GM19239 (cell line): ENCODE measurements at places on chromosomes 1 and 21.

GRCh38 chr1:1109743-1110142 lies 6.1 kb downstream of the C1orf159 start:
- no peak for DNase-seq

GRCh38 chr1:181392133-181392532 lies 91.2 kb upstream of the CACNA1E start:
- DNase-seq: no peak

DNA sequence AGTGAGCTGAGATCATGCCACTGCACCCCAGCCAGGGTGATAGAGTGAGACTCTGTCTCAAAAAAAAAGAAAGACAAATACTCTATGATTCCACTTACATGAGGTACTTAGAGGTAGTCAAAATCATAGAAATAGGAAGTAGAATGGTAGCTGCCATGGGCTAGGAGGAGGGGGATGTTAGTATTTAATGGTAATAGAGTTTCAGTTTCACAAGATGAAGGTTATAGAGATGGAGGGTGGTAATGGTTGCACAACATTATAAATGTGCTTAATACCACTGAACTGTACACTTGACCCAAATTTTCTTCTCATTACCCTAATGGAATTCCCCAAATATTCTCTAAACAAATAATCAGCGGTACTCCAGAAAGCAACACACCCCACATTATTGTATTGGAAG lies 12.8 kb downstream of the EIF2B3 start:
- DNase-seq: no peak

DNA sequence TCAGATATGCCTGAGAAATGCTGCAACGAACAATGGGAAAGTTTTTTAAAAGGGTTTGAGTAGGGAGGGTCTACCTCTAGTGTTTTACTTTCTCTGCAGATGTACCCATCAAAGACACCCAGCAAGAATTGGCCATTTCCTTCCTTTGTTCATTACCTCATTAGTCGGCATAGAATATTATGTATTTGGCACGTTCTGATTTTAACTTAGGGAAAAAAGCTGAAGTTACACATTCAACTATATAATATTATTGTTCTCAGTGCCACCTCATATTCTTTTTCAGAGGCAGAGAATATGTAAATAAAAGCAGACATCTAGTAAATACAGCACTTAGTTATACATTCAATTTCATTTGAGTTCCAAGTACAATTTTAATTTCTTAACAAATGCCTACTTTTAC lies 83.7 kb upstream of the PPP2R5A start:
- no peak for DNase-seq

GRCh38 chr1:165486663-165487062 lies 41.7 kb upstream of the RXRG start:
- DNase-seq: no peak

DNA sequence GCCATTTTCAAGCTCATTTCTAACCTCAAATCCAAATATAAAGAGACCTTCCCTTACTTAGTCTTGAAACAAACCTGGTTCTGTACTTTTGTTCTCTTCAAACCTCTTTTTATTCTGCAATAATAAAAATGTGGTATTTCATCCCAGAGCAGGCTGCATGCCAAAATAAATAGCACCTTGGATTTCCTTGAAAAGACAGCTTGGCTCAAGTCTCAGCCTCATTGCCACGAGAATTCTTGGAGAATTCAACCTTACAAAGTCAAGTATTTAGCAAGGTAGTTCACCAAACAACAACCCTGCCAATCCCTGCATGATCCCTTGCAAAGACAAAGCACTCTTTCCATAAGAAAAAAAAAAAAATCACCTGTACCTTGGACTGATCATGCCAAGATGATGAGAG lies 33.8 kb downstream of the KANK4 start:
- no peak for DNase-seq

DNA sequence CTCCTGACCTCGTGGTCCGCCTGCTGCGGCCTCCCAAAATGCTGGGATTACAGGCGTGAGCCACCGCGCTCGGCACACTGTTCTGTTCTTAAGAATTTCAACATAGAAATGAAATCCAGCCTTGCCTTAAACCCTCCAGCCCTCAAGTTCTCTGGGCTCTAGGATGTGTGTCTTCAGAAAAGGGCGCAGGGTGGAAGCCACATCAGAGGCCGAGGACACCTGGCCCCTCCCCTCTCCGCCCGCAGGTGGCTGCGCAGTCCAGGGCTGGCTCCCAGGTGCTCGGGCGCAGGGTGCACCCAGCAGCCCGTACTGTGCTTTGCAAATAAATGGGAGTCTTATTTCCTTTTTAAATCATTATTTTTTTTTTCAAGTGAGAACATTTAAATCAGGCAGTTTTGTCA lies 2.0 kb upstream of the C1orf174 start:
- no peak for DNase-seq

GRCh38 chr21:23401278-23401677 lies 2206.0 kb downstream of the MRPL39 start:
- no peak for DNase-seq

DNA sequence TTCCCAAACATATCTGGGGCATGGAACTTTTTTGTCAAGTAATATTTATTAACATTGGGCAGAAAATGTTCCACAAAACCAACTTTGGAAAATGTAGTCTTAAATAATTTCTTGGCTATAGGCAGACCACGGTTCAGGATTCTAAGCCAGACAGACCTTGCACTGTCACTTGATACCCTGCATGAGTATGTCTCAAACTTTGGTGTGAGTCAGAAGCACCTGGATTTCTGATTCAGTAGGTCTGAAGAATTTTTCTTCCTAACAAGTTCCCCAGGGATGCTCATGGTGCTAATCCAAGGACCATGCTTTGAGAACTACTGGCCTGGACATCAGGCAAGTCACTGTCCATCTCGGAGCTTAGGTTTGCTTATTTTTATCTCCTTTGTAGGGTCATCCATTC lies 562.0 kb downstream of the PLPP3 start:
- DNase-seq: no peak

DNA sequence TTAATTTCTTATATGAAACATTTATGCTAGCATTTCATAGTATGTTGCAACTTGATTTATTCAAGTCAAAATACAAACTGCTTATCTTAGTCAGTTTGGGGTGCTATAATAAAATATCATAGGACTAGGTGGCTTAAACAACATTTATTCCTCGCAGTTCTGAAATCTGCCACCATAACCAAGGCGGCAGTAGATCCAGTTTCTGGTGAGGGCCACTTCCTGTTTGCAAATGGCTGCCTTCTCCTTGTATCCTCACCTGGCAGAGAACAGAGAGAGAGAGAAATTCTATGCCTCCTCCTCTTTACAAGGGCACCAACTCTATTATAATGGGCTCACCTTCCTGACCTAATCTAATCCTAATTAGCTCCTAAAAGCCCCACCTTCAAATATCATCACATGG lies 76.1 kb upstream of the RGS2 start:
- DNase-seq: no peak

GRCh38 chr1:18480315-18481189 lies at the start of gene KLHDC7A:
Gene KLHDC7A (plus strand): TSS chr1:18480930. CDS start chr1:18480982, 52 bp downstream.
- DNase-seq: no peak

GRCh38 chr21:29163341-29164115 lies 33.1 kb downstream of the MAP3K7CL start:
- no peak for DNase-seq

GRCh38 chr1:192784397-192784796 lies 24.4 kb upstream of the RGS2 start:
- DNase-seq: no peak

- DNase-seq: no peak
These were observed 57.5 kb downstream of the ATP2B4 start for GRCh38 chr1:203684094-203684493.

DNA sequence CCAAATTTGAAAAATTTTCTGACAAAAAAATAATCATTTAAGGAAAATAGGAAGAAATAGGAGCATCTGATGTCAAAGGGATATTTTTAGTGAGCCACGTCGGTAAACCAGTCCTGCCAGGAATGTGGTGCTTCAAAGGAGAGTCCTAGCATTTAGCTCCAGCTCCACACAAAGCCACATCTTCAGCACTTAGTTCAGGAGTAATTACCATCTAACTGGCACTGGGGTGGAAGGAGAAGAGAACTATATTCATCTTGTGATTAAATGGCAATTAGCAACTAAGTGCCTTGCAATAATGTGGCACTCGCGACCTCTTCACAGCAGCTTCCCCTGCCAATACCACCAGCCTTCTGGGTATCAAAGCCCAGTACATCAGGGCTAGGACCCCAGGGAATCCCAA lies 409.1 kb downstream of the SETD4 start:
- DNase-seq: no peak

DNA sequence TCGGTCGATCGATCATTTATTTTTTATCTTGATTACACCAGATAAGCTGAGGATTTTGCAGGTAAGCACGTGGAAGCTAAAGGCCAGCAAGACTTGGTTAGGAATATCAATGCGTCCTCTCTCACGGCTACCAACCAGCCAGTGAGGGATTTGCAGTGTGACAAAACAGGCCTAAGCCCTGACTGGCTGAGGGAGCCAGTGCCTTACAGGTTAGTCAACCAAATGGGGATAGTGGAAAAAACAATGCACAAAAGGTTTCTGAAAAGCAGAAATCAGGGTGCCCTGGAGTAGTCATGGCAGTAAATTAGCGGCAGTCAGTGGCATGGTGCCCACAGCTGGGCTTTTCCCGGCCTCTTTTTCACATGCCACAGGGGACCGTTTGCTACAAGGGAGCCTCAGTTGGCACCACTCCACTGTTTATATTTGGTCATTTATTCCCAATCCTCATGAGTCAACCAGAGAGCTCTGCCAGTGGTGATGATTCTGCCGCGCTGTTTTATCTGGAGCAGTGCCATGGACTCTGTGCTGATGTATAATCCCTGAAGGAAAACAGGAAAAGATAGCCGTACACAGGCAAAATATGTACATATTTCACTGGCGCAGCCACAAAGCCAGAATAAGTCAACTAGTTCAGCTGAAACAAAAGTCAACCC lies 167.6 kb downstream of the RHOU start:
- DNase-seq: no peak

GRCh38 chr1:63705078-63705477 lies 68.7 kb upstream of the ROR1 start:
- peak; percentile 20 for DNase-seq

DNA sequence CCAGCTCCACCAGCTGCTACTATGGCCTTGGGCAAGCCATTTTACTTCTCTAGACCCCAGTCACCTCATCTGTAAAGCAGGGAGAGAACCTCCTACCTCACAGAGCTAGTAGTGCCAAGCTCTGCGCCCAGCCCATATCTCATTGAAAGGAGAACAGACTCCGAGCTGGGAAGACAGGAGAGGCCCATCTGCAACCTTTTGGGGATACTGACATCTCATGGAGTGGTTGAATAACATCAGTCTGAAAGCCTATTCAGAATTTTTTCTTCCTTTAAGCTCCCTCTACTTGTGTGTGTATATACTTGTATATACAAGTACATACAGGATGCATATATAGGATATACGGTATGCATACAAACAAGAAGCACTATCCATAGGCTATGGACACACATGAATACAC lies 279.5 kb upstream of the POU3F1 start:
- no peak for DNase-seq

DNA sequence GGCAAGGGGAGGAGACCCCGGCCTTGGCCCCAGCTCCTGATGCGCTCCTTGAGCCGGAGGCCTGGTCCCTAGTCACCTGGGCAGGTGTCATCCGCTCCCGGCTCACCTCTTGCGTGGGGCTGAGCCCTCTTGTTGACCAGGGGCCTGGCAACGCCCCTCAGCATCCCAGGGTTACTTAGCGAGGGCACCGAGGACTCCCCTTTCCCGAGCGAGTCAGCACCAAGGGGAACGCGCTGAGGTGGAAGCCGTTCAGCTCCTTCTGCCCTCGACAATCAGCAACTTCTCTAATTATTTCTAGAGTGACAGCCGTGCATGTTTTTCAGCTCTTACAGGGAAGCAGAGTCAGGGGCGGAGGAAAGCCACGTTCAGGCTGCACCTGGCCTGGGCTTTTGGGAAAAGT lies 522 bp downstream of the SLC45A1 start:
- DNase-seq: no peak

- no peak for DNase-seq
These were observed 30.7 kb downstream of the ADAM30 start for GRCh38 chr1:119865627-119866026.

GRCh38 chr1:64320922-64321614 lies 117.6 kb downstream of the UBE2U start:
- DNase-seq: no peak

DNA sequence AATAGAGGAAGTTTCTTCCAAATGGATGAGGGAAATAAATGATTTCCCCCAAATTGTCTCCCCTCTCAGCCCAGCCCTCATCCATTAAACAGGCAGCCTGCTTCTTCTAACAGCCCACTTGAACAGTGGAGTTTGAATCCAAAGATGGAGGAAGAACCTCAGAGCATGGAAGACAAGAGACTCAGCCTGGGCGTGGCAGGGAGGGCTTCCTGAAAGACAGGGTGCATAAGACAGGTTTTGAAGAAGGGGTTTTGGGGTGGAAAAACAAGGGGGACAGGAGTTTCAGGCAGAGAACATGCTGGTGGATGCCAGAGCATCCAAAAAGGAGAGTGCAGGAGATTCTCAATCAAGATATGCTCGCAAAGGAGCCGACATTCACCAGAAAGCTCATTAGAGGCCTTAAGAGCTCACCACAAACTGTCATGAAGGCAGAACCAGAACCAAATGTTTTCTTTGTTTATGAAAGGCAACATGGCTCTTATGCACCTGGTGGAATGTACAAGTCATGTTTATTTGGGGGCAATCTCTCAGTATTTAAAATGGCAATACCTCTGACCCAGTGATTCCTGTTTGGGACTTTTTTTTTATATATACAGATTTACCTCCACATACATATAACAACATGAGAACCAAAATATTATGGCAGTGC lies 26.5 kb upstream of the TSPEAR start:
- DNase-seq: no peak

DNA sequence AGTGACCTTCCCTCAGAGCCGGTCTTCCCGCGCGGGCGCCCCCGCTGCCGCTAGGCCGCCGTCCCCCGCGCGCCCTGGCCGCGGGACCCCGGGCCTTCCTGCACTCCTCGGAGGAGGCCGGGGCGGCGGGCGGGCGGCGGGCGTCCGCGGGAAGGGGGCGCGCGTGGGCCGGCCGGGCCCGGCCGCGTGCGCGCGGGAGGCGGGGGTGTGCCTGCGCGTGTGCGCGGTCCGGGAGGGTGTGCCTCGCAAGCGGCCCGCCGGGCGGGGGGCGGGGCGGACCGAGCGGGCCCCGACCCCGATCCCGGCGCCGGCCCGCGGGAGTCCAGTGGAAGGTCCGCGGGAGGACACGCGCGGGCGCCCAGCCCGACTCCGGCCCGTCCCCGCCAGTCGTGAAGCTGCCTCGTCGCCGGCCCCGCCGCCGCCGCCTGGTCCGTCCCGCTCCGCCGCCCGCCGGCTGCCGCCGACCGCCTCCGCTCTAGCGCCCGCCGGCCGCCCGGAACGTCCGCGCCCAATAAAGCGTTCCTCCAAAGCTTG lies 438 bp downstream of the MRPS6 start:
- peak; percentile 44 for DNase-seq

DNA sequence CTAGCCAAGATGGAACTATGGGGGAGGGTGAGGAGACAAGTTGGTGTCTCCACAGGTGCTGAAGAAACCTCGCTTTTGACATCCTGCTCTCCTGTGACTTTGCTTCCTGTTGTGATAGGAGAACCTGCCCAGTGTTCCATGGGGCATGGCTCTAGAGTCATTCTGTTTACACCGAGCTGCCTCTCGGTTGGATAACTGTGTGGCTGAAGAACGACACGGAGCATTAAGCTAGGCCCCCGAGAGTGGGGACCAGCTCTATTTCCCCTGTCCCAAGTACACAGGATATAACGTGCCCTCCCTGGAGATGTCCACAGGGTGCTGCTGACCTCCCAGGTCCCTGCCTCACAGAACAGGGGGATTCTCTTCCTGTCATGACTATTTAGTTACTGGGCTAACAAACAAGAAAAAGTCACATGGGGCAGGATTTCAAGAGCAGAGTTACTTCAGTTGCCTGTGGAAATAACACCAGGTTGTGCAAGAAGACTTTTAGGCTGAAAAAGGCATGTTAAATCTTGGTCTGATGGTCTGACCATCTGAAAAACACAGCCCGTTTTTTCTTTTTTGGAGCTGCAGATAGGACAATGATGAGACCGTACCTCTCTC lies 29.4 kb upstream of the PPP2R5A start:
- DNase-seq: no peak
